Stimulated activated CD4-positive, alpha-beta T cell treated with anti-CD3 and anti-CD28 coated beads, TNF-alpha, amount 100 ng/mL, for 1 hour (primary cell): ENCODE measurements at places on chromosomes 11 and 22.

GRCh38 chr22:48389916-48390315 is 1437.8 kb downstream of the BRD1 start:
- DNase-seq: no peak

DNA sequence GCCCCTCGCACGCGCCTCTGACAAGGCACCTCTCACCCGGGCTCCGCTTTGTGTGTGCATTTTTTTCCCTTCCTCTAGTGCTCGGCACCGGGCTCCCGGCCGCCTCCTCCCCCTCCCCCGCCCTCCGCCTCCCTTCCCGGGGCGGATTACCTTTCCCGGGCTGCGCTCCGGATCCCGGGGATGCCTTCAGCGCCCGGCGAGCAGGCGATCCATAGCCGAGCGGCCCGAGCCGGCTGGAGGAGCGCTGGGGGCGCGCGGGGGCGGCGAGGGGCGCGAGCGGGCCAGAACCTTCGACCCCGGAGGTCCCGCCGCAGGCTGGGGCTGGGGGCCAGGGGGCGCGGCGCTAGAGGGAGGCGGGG is 282 bp downstream of the MPPED2 start:
- DNase-seq: no peak

DNA sequence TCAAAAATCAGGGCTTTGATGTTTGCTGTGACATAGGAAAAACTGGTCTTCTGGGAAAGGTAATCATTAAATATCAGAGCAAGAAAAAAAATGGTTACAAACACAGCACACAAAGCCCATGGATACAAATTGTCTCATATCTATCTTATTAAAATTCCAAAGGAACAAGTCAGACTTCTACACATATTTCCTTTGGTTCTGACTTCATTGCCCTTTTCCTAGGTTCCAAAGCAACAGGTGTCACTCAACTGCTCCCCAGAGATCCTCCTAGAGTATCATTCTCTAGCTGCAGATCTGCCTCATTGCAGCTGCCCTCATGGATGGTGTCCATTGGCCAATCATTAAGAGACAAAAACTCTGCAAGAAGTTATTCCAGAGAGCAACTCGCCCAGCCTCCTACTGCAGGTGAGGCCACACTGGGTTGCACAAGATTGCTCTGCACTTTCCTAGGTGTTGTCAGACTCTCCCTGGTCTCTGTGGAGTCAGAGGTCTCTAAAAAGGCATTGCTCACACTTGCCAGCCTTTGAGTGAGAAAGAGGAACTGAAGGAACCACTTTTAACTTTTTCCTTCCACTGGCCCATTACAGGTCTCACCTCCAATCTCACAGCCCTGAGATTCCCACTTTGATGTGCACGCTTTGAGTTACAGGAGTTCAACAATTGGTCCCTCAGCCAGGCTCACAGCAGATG is 5.7 kb downstream of the DRICH1 start:
- DNase-seq: no peak

GRCh38 chr11:59710136-59710847 is 3.4 kb downstream of the OR10V1 start:
- DNase-seq: no peak

- no peak for DNase-seq
Measured at GRCh38 chr22:30611197-30611596, 4.2 kb downstream of the TCN2 start.

- DNase-seq: no peak
Measured at GRCh38 chr11:47691979-47692378, 23.2 kb downstream of the AGBL2 start.

- no peak for DNase-seq
Measured at GRCh38 chr22:37259540-37260029, 15.5 kb upstream of the RAC2 start.

GRCh38 chr11:67022961-67023956 is at the start of gene SYT12:
Gene SYT12 (plus strand): TSS chr11:67023134. CDS start chr11:67030145, 7,011 bp downstream.
- DNase-seq: no peak
